ENCODE measurements at places on chromosomes 11 and 22.

DNA sequence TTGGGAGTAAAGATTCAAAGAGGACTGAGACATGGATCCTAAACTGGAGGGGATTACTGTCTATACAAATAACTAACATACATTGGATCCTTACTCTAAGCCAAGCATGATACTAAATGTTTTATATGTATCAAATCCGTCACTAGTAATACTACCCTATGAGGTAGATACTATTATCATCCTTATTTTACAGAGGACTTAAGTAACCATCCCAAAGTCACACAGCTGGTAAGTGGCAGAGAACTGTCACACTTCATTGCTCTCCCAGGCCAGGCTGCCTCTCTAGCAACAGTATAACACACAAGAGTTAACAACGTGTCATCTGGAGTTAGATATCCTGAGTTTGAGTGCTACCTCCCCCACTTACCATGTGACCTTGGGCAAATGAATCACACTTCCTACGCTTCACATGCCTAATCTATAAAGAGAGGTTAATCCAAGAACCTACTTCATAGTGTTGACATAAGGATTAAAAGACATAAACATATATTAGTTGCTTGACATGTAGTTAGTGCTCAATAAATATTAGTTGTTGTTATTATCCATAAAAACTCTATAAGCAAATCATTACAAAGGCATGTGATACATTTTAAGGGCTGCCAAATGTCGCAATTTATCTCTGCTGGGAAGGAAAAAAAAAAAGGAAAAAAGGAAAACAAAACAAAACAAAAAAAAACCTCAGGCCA lies 33.8 kb upstream of the SPON1 start:
- peak; percentile 27 for DNase-seq

- no peak for DNase-seq
Observed at GRCh38 chr22:19932367-19933206, 9.0 kb upstream of the COMT start.

DNA sequence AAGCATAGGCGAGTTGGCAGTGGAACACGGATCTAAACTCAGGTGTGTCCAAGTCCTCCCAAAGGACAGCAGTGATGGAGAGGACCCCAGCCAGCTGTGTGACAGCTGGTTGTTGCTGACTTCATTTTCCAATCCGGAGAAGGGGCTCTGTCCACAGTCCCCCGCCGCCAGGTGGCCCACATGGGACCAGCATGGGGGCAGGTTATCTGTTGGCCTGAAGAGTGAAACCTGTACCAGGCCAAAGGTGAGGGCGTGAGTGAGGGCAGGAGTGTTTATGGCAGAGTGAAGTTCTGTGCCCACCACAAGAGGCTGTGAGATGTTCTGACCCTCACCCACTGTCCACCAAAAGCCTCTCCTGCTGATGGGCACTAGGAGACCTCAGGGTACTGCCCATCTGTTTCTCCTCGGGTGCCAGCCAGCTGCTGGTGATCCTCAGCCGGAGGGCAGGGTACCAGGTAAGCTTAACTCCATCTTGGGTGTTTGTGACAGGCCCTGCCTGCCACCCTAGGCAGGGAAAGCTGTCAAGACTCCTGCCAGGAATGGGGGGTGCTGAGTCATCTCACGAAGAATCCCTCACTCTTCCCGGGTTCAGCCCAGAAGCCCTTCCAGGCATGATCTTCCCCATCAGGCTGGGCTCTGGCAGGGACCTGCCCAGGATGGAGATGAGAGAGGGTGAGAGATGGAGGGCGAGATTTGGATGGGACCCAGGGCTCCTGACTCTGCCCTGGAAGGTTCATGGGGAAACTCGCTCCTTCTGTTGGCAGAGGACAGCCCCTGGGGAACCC lies 15.5 kb upstream of the TAB1 start:
- no peak for DNase-seq

- no peak for DNase-seq
Observed at GRCh38 chr22:48410536-48410935, 1417.1 kb downstream of the BRD1 start.

- no peak for DNase-seq
Observed at GRCh38 chr22:19463491-19464469, 15.2 kb downstream of the UFD1 start.
